OCI-LY7 (cell line): ENCODE measurements at places on chromosomes 13 and 19. TPM values are rescaled to one million over a fixed set of nuclear protein-coding genes. Genes with fewer than 3 reads are reported as not detected.

DNA sequence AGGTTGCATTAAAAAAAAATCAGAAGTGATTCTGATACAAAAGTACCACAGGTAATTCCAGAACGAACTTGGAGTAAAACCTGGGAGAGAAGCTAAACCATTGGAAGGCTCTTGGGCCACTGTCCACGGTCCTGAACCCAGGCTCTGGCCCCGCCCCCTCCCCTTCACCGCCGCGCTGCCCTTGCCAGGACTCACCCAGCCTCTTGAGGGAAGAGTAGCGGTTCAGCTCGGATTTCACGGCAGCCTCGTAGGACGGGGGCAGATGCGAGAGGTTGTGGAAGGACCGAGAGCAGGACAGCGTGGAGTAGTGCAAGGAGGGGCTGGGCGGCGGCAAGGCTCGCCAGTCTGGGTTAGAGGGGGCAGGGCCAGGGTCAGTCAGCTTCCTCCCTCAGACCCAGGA is 5.7 kb downstream of the SHISA7 start:
- no peak for DNase-seq

DNA sequence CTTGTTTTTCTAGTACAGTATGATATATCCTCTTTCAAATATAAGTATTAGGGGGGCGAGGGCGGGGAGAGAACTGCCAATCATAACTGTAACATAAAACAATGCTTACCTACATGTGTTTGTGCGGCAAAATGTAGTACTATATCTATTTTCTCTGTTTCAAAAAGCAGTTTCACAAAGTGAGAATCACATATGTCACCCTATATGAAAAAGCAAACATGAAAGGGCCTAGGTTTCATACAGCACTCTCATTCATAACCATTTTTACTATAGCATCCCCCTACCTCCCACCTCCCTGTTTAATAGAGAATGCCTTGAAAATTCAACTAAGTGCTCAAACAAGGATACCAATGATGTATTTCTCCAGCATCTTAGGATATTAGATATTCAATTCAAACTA is 5.2 kb downstream of the TGDS start:
- no peak for DNase-seq

DNA sequence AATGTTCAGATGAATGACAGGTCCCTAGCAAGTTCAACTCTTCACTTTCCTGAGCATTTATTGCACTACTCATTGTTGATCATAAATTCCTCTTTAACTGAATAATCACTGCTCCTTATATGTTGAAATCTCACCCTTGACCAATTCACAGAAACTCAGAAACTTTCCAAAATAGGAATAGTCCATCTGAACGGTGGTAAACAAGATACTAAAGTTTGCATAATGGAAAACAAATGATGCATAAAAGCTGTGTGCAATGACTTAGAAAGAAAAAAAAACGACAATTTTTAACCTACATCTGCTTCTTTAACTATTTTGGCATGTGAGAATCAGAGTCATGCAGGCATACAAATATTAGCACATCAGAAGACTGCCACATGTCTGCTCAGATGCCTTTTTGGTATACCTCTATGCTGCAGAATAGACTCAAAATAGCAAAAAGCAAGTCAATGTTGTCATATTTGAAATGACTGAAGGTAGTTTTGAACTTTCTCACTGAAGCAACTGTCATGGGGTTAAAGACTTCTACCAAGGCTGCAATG is 34.8 kb downstream of the SLC10A2 start:
- DNase-seq = peak; percentile 87

DNA sequence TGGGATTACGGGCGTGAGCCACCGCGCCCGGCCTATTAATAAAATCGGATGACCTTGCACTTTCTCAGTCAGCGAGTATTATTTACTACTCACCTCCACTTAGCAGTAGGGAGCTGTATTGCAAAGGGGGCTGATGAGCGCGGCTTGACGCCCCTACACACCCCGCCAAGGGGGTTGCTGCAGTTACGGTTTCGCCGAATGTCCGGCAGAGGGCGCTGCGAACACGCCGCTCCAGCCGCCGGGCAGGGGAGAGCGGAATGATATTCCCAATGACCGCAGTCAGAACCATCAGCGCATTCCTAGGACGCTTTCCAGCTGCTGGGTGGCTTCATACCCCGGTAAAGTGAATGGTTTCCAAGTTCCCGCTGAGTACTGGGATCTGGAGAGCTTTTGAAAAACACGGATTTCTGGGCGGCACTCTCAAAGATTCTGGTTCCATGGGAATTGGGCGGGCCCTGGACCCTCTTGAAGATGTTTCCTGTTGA is 30.0 kb upstream of the TPT1 start:
- peak; percentile 19 for DNase-seq

DNA sequence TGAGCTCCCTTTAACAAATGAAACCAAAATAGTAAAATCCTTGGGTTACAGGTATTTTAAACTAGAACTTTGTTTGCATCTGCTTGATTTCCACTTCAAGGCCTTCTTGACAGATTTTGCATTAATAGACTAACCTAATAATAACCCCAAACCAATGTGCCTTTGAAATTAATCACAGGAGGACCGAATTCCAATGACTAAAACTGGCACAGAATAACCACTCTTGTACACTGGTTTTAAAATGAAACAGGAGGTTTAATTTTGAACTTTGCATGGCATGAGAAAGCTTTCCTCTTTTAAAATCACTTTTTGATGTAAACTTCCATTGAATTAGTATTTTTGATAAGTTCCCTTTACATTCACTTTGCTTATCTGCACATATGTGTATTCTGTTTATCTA is 269.6 kb downstream of the SLITRK5 start:
- no peak for DNase-seq

- DNase-seq = no peak
Observed at GRCh38 chr13:20823071-20823470, 49.3 kb upstream of the EEF1AKMT1 start.

- DNase-seq = no peak
Observed at GRCh38 chr13:91747186-91747585, 348.8 kb downstream of the GPC5 start.

The FSD1 gene
- 21.9 and 23.2 TPM in 2 replicates for total RNA-seq

The MAMSTR gene
- total RNA-seq = 1.2 and 1.8 TPM in 2 replicates

The TYK2 gene
- total RNA-seq = 214 and 216 TPM in 2 replicates

The GJB6 gene
- not detected in 2 replicates for total RNA-seq

The RGCC gene
- 89.5 and 101 TPM in 2 replicates for total RNA-seq
